ENCODE measurements at places on chromosomes 6 and 20.

DNA sequence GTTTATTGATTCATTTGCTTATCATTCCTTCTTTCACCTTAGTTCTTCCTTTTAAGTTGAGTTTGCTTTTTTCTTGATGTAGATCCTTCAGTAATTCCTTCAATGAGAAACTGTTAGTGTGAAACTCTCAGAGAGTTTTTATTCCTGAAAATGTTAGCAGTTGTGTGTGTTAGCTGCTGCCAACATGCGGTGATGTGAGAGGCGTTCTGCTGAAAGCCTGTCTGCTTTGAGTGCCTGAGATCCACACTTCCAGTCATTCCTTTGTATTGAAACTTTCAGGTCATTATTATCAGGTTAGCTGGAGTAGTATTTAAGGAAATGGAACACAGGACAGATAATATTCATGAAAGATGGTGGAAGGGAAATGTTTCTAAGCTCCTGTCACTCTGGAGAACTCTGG, 70.0 kb upstream of the SUPT3H start:
- no peak for DNase-seq

DNA sequence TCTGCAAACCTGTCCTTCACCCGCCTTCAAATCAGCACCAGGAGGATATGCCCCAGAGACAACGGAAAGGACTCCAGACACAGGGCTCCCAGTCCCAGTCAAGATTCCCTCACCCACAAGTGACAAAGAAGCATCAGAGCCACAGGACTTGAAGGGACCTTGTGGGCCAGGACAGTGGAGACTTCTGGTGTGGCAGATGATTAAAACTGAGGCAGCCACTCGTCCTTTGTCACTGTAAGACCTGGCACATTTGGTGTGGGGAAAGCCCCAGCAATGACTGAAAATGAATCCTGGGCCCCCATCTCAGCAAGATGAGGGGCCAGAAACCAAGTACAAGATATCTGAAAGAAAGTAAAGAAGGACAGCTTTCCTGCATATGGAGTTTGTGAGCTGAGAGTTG, 15.6 kb upstream of the GMPR start:
- no peak for DNase-seq

DNA sequence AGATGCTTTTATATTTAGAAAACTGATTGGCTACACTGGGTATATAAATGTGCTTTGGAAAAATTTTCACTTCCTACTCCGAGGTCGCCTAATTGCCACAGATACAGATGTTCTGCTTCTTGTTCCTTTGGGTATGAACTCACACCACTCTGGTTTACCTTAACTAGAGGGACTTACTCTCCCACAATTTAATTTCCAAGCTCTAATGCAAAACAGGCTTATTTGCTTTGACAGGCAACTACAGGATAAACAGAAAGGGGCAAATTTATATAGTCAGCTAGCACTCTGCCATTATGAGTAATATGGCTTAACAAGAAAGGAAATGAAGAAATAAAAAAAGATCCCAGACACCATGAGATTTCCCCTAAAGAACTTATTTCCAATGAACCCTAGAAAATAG, 156.9 kb upstream of the ZFP64 start:
- no peak for DNase-seq

DNA sequence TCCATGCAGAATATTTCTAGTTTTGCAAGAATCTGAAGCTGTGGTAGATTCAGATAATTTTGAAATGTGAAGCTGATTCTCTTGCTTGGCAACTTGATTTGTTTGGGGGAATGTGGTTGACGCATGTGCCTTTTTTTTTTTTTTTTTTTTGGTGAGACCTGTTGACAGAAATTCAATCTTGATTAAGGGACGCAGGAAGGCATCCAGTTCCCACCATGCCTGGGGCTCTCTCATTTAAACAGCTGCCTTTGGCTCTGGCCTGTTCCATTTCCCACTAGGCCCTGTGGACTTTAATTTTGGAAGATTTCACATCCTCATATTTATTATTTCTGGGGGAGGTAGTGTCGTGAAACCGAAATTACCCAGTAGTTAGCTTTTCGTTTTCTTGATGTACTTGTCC, 8.6 kb downstream of the TPX2 start:
- DNase-seq, result no peak

GRCh38 chr6:128412680-128413079, 107.7 kb downstream of the PTPRK start:
- no peak for DNase-seq

DNA sequence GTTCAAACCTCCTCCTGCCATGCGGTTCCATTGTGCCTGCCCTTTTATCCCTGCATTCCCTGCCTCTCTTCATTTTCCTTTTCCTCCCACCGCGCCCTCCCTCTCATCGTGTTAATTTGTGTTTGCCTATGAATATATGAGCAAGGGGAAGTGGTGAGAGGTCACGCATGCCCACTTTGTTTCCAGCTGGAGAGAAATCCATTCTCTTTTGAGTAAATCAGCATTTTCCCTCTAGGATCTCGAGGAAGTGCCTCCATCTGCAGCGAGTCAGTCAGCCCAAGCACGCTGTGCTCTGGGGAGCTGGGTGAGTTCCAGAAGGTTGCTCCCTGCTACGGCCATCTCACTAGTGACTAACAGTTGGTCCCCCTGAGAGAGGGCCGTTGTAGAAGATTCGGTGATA, 42.9 kb downstream of the CDH26 start:
- DNase-seq, result no peak

- DNase-seq, result no peak
Measured at GRCh38 chr6:147942363-147942762, 400.3 kb upstream of the SASH1 start.

- no peak for DNase-seq
Measured at GRCh38 chr6:122719176-122719575, 60.3 kb upstream of the FABP7 start.

- DNase-seq, result no peak
Measured at GRCh38 chr20:17681726-17682102, 328 bp downstream of the RRBP1 start.

DNA sequence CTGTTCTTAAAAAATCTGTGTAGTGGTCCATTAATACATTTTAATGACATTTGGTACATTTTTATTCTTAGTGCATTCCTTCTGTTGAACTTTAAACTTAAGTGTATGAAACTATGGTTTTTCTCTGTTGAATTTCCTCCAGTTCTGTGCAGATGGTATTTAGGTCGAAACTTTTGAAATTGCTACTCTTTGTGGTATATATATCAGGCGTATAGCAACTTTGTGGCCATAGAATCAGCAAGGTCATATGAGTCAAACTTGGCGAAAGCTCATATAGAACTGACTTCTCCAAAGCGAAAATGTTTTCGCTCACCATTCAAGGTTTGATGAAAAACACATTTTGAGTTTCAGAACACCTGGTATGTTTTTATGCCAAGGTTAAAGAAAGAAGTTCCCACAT, 93.7 kb downstream of the MAP3K4 start:
- DNase-seq, result no peak

DNA sequence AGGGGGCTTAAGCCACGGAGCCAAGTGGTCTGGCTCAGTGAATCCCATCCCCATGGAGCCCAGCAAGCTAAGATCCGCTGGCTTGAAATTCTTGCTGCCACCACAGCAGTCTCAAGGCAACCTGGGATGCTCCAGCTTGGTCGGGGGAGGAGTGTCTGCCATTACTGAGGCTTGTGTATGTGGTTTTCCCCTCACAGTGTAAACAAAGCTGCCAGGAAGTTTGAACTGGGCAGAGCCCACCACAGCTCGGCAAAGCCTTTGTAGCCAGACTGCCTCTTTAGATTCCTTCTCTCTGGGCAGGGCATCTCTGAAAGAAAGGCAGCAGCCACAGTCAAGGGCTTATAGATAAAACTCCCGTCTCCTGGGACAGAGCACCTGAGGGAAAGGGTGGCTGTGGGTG, 25.5 kb upstream of the IL20RA start:
- no peak for DNase-seq

GRCh38 chr6:27591699-27592480, 119.0 kb upstream of the ZNF184 start:
- no peak for DNase-seq

- DNase-seq, result no peak
Measured at GRCh38 chr6:113137426-113137825, 719.7 kb upstream of the MARCKS start.

- no peak for DNase-seq
Measured at GRCh38 chr6:107709341-107709740, 114.8 kb downstream of the SCML4 start.

- DNase-seq, result no peak
Measured at GRCh38 chr6:110566346-110567125, 90.1 kb upstream of the SLC22A16 start.

GRCh38 chr6:17432356-17432755, 39.0 kb downstream of the CAP2 start:
- no peak for DNase-seq

DNA sequence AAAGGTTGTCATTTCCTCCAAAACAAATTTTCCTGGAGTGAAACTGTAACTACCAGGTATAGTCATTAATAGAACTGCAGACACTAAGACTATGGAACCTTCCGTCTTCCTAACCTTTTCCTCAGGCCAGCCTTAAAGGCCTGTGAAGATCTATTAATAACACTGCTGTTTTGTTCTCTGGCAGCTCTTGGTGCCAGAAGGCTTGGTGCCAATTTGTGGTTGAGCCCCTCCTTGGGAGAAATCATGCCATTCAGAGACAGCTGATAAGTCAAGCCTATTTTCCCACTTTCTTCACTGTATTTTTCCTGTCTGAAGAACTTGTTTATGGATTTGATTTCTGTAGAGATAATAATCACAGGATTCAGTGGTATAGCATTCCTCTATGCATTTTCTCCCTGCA, 64.8 kb downstream of the HCRTR2 start:
- no peak for DNase-seq

DNA sequence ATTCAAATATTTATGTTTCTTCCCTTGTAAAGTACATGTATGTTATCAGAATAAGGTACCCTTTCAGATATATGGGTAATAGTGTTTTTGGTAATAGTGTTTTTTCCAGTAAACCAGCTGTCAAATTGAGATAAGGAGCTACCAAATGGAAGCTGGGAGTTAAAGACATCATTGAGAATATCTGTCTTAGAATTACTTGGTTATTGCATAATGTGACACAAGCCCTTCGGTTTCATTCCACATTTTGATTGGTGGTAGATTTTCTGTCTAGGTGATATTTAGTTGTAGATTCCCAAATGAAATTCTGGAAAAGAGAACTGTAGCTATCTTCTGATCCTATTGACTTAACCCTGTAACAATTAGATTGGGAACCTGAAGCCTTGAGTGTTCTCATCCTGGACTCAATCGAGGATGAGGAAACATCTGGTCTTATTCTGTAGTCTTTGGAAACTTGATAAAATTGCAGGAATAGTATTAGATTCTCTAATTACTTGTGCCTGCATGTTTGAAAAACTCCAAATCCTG, 75.1 kb upstream of the SYNJ2 start:
- DNase-seq, result no peak

GRCh38 chr20:53738945-53739798, 145.5 kb upstream of the ZNF217 start:
- DNase-seq, result no peak

DNA sequence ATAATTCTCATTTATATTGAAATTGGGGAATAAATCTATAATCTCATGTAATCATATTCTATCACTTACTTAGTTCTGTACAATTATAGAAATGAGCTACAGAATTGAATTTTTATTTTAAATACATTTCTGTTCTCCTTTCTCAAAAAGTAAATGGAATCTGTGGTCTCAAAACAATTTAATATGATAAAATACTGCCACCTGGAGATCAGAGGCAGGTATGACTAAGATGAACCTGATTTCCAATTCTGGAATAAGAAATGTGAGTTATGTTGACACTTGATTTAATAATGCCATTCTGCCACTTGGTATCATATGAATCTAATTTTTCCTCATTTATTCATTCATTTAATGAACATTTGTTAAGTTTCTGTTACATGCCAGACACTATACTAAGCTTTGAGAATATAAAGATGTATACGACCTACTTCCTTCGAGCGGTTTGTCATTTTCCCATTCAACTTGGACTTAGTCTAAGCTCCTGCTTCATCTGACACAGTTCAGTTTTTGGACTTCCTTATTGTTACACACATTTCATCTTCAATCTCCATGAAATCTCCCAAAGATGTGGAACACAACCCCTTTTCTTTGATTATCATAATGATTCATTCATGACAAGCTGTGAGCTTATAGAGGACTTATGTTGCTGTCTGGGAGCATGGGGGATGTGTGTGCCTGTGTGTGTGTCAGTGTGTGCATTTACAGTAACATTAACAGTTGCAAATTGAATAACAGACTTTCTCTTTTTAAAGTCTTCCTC, 7.5 kb upstream of the CCDC28A start:
- no peak for DNase-seq

DNA sequence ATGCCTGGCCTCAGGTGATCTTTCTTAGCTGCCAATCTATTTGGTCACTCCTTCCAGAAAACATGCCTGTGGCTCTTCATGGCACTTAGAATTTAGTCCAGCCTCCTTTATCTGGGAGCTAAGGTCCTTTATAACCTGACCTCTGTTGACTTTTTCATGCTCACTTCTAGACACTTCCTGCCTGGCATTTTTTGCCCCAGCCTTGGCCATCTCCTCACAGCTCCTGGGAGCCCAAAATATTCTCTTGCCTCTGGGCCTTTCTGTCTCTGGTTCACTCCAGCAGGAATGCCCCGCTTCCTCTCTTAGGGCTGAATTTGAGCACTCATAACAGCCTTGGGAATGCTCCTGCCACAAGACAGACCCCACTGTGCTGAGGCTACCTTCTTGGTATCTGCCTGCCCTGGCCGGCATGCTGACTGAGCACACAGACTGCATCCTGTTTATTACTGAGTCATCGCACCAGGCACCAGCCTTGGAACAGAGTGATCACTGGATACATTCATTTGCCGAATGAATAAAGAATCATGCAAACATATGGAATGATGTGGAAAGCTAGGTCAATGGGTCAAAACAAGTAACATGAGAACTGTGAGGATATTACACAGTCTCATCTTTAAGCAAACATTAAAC, 5.8 kb upstream of the EEF1E1 start:
- DNase-seq, result no peak

DNA sequence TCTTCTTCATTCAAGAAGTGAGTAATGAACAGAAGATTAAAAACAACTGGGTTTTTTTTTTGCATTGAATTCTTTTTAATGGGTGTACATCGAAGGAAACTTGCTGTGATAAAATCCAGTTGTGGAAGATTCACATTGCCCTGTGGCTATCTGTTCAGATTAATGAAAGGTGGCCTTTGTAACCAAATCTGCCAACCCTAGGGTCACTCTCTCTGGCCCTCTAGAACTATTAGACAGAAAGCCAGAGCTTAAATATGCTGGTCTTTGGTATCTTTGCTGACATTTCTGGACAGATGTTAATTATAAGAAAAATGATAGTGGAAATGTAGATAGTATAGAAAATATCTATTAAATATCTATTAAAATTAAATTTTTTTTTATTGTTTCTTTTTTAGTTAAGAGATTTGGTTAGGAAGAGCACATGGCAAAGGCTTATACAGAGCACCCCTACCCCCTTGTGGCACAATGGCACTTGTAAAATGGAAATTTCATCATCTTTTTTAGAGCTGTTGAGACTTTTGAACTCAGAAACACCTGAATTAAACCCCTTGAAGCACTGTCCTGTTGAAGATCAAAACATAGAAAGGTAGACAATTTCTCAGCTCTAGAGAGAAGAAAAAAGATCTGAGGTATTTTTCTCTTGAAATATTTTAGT, 572.5 kb downstream of the PKHD1 start:
- no peak for DNase-seq

GRCh38 chr20:33076662-33077372, 2.6 kb upstream of the BPIFB4 start:
- DNase-seq, result no peak

All from type B pancreatic cell (in vitro differentiated cells).